Fibroblast of lung (primary cell): ENCODE measurements at places on chromosomes 13 and 19. TPM values are rescaled to one million over a fixed set of nuclear protein-coding genes. Genes with fewer than 3 reads are reported as not detected.
A peak's percentile ranks its signal among the peaks of the same experiment; 100 is the strongest.

DMRTC2 gene
- polyA plus RNA-seq: not detected in 2 replicates

ADM5 gene
- 0.06 and 0.15 TPM in 2 replicates for polyA plus RNA-seq

PEG3 gene
- 0.06 and 0.22 TPM in 2 replicates for polyA plus RNA-seq

- DNase-seq: peak; percentile 36
These were observed 17.1 kb upstream of the S1PR4 start for GRCh38 chr19:3161453-3161852.

- peak; percentile 39 for DNase-seq
These were observed 217.9 kb downstream of the RFC3 start for GRCh38 chr13:34035676-34036325.

GRCh38 chr19:32392901-32393300, 12.7 kb upstream of the DPY19L3 start:
- no peak for DNase-seq

DNA sequence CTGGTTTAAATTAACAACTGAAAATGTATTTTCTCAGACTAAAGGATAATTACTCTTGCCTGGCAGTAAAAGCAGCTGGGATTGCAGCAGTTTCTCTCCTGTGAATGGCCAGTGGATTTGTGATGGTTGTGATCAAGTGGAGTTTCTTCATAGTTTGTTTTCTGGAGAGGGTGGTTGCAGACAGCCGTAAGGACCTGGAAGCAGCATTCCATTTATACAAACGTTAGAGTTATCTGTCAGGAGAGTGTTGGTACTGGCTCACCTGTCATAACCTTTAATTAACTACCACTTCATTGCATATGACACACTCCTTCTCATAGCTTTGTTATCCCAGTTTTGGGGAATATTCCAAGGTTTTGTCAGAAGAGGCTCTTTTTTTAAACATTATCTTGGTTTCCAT, 258.4 kb upstream of the SLC10A2 start:
- DNase-seq: no peak

GRCh38 chr19:1377176-1377964, 6.3 kb upstream of the NDUFS7 start:
- no peak for DNase-seq

- peak; percentile 68 for DNase-seq
These were observed 40.6 kb downstream of the COL4A2 start for GRCh38 chr13:110347535-110348308.

GRCh38 chr13:39036212-39036611, 1.7 kb downstream of the PROSER1 start:
- DNase-seq: peak; percentile 19

- peak; percentile 48 for DNase-seq
These were observed 522.1 kb downstream of the SUCLA2 start for GRCh38 chr13:47478985-47479384.

GRCh38 chr13:43514311-43514710, 272.5 kb downstream of the ENOX1 start:
- DNase-seq: no peak
